ENCODE measurements at places on chromosomes 16 and 17.

- DNase-seq = no peak
These were observed 220.6 kb upstream of the CHMP6 start for GRCh38 chr17:80770881-80771611.

DNA sequence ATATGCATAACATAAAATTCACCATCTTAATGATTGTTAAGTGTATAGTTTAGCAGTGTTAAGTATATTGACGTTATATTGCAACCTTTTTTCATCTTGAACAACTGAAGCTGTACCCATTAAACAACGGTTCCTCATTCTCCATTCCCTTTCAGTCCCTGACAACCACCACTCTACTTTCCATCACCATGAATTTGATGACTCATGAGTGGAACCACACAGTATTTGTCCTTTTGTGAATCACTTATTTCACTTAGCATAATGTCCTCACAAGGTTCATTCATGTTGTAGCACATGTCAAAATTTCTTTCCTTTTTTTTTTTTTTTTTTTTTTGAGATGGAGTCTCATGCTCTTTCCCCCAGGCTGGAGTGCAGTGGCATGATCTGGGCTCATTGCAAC is 46.0 kb downstream of the HOXB1 start:
- no peak for DNase-seq

- no peak for DNase-seq
These were observed 7.3 kb downstream of the CSF3 start for GRCh38 chr17:40022497-40022896.

DNA sequence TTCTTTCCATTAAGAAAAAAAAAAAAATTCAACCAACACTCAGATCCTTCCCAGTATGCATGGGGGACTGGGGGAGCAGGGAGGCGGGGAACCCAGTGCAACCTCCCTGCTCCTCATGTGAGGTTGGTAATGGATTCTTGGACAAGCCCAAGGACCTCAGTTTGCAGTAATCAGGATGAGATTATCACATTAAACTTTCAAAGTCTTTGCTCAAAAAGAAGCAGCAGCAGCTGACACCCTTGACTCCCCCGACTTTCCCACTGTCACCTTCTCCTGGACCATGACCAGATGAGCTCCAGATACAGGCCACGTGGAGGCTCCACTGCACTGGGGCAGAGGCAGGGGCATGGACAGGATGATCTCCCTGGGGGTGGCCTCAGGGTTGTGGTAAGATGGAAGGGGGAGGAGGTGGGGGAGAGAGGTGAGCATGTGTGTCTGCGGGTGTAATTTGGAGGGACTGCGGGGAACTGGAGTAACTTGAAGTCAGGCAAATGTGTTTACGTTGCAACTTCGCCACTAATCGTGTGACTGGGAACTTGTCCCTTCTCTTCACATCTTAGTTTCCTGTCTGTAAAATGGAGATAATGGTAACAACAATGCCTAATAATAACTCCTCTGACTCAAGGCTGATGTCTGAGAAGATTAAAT is 19.8 kb downstream of the ZNF385C start:
- DNase-seq = no peak

DNA sequence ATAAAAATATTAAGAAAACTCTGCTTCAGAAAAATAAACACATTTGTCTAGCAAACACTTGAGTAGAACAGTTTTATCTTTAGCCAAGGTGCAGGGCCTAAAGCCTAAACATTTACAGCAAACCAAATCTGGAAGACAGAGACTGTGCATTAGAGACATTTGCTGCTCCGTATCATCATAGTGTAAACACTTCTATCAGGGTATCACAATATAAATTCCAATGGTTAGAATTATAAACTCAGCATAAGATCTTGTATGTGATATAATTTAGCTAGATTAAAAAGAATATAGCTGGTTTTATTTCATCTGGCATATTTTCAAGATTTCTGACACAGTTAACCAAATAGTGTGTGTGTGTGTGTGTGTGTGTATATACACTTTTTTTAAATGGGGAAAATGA is 133.8 kb upstream of the NACA2 start:
- DNase-seq = no peak

GRCh38 chr16:17304106-17304490 is 166.7 kb downstream of the XYLT1 start:
- DNase-seq = no peak

DNA sequence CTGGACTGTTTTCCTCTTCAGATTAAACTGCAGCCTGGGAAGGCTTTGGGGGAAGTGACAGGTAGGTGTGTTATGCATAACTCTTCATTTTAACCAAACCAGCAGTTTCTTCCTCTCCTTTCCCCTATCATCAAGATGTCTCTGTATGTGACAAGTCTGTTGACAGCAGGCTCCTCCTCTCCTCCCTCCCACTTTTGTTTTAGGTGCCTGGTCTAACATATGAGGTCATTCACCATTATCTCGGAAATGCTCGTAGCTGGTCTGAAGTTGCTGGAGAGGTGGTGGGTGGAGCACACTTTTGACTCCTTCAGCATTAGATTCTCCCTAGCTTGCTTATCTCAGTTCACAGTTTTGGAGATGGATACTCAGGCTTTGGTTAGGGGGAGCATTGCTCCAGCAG is 571.0 kb upstream of the EEF2KMT start:
- no peak for DNase-seq

- no peak for DNase-seq
These were observed 16.7 kb downstream of the TPSG1 start for GRCh38 chr16:1208239-1208830.

DNA sequence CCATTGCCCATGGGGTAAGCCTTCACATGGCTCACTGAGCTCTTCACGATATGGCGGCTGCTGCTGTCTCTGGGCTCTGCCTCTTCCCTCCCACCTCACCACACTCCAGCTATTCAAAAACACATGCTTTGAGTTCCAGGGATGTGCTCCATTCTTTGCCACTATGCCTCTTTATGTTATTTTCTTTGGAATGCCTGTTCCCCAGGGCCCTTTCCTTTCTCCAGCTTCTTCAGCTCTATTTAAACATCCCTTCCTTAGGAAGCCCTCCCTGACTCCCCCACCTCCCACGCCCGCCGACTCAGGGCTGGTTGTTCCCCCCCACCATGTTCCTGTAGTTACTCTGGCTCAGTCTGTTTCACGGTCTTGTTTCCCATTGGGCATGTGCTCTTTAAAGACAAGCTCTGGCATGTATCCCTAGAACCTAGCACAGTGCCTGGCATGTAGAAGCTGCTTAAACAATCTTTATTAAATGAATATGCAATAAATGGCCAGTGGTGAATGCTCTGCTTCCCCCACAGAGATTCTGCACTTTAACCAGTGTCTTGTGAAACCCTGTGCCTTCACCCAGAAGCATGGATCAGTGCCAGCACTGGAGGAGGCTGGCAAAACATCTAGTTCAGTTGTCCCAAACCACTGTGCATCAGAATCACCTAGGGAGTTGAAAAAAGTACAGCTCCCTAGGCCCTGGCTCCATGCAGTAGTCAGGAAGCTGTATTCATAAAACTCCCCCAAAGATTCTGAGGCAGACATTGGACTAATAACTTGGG is 6.9 kb downstream of the MYCBPAP start:
- no peak for DNase-seq

- no peak for DNase-seq
These were observed 601 bp upstream of the RFWD3 start for GRCh38 chr16:74667255-74667700.

DNA sequence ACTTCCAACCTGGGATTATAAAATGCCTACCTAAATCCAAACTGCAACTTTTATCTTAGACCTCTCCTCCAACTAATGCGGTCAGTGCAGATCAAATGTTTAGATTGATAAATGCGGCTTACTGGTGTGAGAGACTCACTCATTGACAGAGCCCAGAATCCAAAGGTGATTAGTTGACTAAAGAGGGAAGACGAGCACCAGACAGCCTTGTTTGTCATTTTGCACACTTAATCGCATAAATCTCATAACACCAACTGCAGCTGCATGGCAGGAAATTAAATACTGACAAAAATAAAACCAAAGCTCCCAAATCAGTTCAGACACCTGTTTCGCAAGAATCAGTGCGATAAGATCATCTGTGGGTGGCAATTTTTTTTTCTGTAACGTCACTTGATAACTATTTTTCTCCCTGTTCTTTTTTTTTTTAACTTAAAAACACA is 35.9 kb downstream of the NACA2 start:
- no peak for DNase-seq

DNA sequence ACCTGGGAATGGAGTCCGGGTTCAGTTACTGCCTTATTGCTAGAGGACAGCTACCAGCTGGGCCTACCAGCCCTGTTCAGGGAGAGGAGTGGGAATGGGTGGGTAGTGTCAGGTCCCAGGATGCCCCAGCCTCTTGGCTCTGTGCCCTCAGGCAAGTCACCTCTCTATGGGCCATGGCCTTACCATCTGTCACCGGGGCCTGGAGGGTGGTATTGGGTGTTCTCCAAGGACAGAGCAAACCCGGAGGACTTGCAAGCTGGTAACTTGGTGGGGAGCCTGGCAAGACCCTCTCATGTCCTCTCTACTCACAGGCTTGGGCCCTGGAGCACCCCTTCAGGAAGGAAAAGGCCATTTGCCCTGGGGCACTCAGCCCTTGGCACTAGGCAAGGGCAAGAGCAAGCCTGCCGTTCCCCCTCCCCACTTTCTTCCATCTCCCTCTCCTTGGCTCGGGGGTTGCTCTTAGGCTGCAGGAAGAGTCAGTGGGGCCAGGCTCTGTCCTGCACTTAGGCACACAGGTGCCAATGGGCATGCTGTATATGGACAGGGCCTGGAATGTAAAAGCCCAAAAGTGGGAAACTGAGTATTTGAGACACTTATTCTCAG is 170.0 kb upstream of the ZNF267 start:
- no peak for DNase-seq

DNA sequence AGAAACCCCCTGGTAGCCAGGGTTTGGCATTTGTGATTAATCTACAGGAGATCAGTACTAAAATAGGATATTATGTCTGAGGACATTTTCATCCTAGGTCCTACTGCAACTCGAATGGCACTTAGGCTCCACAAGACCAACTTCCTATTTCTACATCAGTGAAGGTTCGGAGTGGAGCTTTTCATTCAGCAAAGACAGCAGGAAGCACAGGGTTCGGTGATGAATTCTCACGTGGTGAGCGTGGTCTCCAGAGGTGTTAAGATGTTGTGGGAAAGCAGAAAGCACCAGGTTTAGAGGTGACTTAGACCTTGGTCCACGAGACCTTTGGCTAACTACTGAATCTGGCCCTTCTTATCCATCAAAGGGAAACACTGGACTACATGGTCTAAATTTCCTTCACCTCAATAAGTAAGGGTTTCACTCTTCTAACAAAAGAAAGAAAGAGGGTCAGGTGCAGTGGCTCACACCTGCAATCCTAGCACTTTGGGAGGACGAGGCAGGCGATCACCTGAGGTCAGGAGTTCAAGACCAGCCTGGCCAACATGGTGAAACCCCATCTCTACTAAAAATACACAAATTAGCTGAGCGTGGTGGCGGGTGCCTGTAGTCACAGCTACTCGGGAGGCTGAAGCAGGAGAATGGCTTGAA is 13.9 kb upstream of the HELZ start:
- DNase-seq = no peak

DNA sequence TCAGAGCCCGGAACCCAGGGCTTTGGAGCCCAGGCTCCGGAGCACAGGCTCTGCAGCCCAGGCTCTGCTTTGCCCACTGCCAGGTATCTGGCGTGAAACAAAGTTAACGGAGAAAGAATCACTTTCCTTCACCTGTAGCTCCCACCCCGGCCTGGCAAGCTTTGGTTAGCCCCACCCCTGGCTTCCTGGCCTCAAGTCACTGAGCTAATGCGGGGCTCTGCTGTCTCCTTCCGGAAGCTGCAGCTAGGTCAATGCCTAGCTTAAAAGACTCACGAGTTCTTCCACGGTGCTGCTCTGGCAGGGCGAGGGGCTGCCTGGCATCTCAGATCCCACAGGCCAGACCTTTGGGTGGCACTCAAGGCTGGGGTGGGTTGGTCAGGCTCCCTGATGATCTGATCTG is 21.1 kb upstream of the SPPL2C start:
- DNase-seq = no peak

DNA sequence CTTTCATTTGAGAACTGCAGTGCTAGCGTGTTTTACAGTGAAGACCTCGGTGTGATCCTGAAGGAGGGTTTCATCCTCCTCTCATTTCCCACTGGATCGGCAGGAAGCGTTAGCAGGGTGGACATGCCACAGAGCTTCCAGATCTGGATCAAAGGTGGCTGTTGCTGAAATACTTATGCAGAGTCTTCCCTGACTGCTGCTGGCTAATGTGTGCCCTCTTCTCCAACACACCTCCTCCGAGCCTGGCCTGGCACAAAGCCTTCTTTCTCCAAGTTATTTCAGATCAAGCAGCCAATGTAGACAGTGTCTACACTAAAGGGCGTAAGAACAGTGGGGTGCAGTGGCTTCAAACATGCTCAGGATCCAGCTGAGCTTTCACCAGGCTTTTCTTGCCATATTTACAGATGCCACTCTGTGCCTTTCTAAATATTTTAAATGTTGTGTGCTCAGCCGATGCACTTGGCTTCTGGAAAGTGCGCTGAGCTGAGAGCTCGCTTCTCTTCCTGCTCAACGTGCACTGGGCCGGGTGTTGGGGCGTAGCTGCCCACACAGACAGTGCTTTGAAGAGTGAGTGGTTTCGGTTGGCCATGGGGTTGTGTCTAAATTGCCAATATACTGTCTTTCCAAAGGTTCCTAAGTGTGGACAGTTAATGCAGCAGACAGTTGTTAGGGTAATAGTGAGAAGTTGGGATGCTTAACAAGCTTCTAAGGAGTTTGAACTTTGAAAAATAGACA is 2.1 kb downstream of the ZNF750 start:
- no peak for DNase-seq

DNA sequence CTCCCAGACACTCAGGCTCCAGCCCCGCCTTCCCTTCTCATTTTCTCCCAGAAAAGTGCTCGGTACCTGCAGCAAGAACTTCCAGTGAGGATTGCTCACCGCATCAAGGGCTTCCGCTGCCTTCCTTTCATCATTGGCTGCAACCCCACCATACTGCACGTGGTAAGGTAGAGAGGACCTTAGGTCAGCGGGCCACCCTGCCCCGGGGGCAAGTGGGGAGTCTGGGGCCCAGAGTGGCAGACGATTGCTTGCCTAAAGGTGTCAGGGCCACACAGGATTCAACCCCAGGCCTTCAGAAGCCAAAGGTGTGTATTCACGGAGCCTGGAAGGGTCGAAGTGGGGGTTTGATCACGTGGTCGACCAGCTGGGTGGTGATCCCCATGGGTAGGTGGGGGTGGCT is 1.4 kb downstream of the BCKDK start:
- no peak for DNase-seq

DNA sequence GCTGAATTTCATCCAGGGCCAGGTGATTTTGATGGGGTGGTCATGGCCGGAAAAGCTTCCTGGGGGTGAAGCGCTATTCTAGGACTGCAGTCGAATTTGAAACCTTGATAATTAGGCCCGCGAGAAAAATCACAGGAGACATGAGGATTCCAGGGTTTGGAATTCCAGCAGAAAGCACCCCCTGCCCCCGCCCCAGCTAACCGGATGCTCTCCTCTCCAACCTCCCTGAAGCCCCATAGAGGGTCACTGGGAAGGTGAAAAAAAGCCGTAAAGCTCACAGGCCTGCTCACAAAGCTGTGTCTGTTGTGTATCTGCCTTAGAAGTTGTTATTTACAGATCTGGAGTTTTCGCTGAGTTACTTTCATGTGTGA is 1.2 kb upstream of the GINS2 start:
- DNase-seq = no peak

- DNase-seq = no peak
These were observed 20.7 kb downstream of the CPNE2 start for GRCh38 chr16:57113042-57113453.

GRCh38 chr17:27466376-27466742 is 10.1 kb downstream of the KSR1 start:
- no peak for DNase-seq

- DNase-seq = no peak
These were observed 369.0 kb upstream of the DYNLRB2 start for GRCh38 chr16:80171746-80172145.
